ENCODE measurements at places on chromosomes 11 and 22.

DNA sequence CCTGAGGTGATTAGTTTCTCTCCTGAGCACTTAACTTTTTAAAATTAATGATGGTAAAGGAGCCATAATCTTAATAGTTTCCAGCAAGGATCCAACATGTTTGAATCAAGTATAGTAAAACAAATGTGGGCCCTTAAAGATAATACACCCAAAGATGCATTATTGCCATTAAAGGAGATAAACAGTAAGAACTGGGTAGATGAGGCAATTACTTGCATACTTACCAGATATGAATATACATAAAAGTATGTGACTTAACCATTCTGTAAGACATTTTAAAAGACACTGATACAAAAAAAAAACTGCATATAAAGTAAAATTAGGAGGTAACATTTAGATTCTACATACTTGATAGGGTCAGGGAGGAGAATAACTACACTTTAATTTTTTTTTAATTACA lies 48.2 kb downstream of the CADM1 start:
- no peak for DNase-seq

GRCh38 chr11:69640995-69641581 lies at the start of gene CCND1:
TSS of gene CCND1 (plus strand) at chr11:69641156. CDS start at chr11:69641314, 158 bp downstream.
- peak; percentile 83 for DNase-seq

GRCh38 chr11:34276352-34276864 lies 81.4 kb downstream of the ABTB2 start:
- DNase-seq: no peak

DNA sequence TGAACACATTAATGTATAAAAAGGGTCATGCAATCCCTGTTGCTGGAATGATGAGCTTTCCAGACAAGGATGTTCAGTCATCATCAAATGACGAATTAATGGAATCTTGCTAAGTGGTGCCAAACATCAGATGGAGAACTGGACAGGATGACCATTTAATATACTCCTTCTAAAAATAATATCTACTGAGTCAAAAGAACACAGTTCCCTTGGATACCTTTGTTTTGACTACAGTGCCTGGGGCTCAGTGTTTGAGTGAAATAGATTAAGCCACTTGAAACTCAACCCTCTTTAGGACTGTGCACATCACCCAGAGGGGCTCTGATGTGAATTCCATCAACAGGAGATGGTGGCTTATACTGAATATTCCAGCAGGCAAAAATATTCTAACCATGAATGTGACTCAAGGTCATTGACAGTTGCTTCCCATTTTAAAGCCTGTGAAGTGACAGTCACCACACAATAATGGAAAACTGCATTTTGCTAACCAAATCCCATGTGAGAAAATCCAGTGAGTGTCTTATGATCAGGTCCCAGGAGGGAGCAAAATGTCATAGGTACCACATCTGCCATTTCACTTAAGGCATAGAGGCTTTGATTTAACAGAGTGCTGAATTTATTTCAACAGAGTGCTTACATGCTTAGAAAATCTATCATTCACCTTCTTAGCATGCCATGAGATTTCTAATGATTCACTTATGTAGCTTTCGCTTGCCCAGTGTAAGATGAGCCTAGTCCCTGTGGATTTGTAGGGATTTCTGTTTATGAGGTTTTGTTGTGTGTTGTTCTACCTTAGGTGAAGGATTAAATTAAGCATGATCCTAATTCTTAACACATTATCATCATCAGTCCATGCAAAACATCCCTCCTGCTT lies 41.3 kb upstream of the SLN start:
- no peak for DNase-seq

DNA sequence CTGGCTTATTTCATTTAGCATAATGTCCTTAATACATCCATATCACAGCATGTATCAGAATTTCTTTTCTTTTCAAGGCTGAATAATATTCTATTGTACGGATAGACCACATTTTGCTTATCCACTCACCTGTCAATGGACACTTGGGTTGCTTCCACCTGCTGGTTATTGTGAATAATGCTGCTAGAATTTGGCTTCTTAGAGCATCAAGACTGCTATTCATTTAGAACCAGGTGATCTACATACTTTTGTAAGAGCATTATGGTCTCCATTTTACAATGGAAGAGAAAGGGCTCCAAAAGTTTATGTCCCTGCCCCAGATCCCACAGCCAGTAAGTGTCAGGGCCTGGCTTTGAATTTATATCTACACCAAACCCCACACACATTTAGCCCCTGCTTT lies 100.7 kb upstream of the CD82 start:
- DNase-seq: no peak

- peak; percentile 89 for DNase-seq
Observed at GRCh38 chr11:1772270-1773130, 8.8 kb upstream of the CTSD start.

- DNase-seq: no peak
Observed at GRCh38 chr11:29268733-29269132, 748.1 kb downstream of the KCNA4 start.

GRCh38 chr11:121452609-121453150 lies at the start of gene SORL1-AS1:
TSS of gene SORL1-AS1 (minus strand) at chr11:121452967.
- DNase-seq: no peak

DNA sequence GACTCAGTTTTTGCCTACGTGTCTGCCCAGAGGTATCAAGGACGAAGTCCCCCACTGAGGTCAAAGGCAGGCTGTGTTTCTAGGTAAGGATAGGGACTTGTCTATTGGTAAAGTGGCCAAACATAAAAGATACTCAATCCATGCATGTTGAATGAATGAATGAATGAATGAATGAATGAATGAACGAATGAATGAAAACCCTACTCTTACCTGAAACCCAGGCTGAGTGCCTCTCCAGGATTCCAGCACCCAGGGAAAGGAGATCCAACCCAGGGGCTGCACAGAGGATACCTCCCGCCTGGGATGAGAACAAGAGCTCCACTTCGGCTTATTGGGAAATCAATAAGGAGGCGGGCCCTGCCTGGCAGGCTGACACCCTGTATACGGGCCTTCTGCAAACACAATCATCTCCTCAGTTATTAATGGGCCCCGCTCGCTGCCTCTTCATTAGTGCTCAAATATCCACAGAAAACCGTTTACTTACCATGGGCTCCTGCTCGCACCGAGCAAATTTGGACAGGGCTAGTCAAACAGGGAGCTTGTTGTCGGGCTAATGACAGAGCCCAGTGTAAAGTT lies 177.4 kb downstream of the BUD13 start:
- no peak for DNase-seq

DNA sequence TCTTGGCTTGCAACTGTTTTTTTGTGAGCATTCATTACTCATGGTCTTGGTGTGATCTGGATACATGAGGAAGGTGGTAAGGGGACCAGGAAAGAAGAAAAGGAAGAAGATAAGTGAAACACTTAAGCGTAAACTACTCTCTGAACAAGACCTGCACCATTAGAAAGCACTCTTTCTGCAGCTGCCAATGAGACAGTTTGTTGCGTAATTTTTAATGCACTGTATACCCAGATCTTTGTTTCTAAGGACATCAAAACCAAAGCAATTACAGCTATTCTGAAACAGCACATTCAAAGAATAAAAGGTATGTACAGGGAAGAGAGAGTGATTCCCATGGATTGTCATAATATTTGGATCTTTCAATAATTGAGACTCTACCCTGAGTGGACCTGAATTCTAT lies 147.4 kb downstream of the BLID start:
- DNase-seq: no peak

DNA sequence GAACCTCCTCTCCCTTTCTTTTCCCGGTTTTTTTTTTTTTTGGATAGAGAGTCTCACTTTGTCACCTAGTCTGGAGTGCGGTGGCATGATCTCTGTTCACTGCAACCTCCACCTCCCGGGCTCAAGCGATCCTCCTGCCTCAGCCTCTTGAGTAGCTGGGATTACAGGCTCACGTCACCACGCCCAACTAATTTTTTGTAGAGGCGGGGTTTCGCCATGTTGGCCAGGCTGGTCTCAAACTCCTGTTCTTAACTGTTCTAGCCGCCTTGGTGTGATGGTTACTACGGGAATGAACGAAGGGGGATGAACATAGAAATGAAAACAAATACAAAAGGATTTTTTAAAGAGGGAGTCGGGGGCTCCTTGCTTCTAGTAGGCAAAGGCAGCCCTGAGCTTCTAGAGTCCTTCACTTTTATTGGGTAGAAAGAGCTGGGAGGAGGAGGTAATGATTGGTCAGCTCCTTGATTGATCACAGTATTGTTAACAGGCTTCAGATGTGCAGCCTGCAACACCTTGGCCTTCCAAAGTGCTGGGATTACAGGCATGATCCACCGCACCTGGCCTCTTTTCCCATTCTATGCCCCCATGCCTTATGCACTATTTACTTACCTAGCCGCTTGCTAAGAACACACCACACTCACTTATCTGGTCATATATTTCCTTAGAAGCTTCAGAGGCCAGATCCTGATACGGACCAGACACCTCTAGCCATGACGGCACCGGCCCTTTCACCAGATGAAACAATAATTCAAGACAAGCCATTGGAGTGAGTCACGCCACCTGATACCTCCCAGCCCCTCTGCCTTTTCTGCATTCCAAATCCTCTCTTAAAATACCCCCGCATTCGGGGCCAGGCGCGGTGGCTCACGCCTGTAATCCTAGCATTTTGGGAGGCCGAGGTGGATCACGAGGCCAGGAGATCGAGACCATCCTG lies 20.7 kb downstream of the SUSD2 start:
- DNase-seq: no peak

- DNase-seq: no peak
Observed at GRCh38 chr11:94738746-94739145, 29.4 kb upstream of the AMOTL1 start.

- DNase-seq: no peak
Observed at GRCh38 chr22:23544852-23545251, 35.2 kb downstream of the IGLL1 start.

GRCh38 chr11:96228473-96228891 lies 114.5 kb downstream of the MAML2 start:
- DNase-seq: no peak

DNA sequence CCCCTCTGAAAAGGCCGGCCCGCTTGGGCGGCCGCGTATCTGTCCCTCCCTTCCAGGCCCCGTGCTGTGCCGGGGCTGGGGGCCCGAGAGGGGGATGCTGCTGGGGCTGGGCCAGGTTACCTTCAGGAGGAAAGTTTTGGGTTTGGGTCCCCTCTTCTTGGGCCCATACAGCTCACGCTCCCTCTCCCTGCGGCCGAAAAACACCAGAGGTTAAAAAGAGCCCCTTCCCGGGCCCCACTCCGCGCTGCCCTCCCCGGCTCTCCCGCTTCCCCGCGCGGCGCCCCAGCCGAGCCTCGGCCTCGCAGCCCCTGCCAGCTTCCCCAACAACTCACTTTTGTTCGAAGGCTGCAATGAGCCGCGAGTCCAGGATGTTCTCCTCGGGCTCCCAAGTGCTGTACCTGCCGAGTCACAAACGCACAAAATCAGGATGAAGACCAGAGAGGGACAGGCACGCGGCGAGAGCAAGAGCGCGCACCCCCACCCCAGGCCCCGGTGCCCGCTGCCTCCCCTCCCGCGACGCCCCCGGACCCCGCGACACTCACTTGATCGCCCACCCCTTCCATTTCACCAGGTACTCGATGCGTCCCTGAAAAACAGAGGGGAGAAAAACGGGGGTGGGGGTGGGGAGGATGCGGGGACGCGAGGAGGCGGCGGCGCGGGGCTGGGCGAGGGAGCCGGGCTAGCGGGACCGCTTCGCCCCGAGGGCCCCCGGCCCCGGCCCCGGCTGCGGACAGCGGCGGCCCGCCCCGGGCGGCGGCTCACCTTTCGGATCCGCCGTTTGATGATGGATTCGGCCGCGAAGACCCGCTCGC lies 450 bp downstream of the CBX6 start:
- peak; percentile 27 for DNase-seq

- no peak for DNase-seq
Observed at GRCh38 chr11:2844116-2844842, 41.3 kb downstream of the CDKN1C start.

- DNase-seq: peak; percentile 96
Observed at GRCh38 chr22:25563761-25564319, 635 bp upstream of the GRK3 start.

DNA sequence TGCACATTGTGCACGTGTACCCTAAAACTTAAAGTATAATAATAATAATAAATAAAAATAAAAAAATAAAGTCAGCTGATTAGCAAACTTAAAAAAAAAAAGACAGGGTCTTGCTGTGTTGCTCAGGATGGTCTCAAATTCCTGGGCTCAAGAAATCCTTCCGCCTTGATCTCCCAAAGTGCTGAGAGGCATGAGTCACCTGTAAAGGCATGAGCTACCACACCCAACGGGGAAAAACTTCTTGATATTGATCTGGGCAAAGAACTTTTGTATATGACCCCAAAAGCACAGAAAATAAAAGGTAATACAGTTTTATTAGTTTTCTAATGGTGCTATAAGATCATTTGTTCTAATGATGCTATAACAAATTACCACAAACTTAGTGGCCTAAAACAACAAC lies 46.1 kb downstream of the ENTHD1 start:
- DNase-seq: no peak

GRCh38 chr11:20522536-20522935 lies 76.9 kb upstream of the SLC6A5 start:
- DNase-seq: no peak

DNA sequence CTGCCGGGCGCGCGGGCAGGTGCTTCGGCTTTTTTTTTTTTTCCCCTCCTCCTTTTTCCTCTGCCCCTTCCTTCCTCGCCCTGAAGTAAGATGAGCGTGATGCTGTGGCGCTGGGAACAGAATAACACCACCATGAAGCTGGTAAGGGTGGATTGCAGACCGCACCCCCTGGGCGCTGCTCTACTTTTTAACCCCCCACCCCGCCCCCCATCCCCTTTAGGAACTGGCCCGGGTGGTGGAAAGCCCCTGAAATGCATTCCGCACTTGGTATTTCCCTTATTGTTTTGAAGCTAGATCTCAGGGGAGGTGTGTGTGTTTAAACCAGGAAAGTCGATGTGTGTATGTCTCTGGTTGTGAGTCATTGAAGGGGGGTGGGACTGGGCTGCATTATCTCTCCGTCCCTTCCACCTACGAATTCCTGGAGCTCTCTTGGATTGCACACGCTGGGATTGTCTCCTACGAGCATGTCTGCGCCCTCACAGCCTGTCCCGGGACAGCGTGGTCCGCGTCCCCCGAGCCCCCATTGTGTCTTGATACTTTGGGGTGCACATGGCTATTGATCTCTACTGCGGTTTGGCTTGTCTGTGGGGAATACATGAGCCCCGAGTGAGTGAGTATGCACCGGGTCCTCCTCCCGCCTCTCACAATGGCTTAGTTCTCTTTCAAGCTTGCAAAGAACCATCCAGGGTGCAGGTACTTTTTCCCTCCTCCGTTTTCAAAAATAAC lies 64.9 kb downstream of the NAV2 start:
- DNase-seq: no peak

GRCh38 chr22:33598821-33599220 lies 321.5 kb downstream of the LARGE1 start:
- no peak for DNase-seq

- DNase-seq: no peak
Observed at GRCh38 chr11:31109446-31109845, 260.1 kb downstream of the DCDC1 start.

DNA sequence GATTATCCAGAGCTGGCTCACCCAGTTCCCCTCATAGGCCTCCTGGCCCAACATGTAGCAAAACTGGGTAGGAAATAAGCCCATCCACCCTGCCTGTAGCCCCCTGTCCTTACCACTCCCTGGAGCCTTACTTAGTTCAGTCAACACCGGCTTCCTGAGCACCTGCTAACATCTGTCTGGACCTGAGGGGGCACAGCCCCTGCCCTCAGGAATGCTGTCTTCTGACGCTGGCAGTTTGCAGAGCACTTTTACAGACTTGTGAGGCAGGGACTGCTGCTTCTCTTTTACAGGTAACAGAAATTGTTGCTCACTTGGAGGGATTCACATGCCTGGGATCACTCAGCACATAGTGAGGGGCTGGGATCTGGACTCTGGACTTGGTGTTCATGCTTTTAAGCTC lies 152.0 kb upstream of the TBCEL start:
- no peak for DNase-seq

- DNase-seq: peak; percentile 80
Observed at GRCh38 chr11:118610773-118611432, 3.5 kb downstream of the PHLDB1 start.
